ENCODE measurements at places on chromosomes 12 and 14.

GRCh38 chr12:54388237-54389133 lies 4.0 kb upstream of the ZNF385A start:
- no peak for DNase-seq

GRCh38 chr12:93518725-93519124 lies 51.4 kb downstream of the MRPL42 start:
- peak; percentile 48 for DNase-seq

DNA sequence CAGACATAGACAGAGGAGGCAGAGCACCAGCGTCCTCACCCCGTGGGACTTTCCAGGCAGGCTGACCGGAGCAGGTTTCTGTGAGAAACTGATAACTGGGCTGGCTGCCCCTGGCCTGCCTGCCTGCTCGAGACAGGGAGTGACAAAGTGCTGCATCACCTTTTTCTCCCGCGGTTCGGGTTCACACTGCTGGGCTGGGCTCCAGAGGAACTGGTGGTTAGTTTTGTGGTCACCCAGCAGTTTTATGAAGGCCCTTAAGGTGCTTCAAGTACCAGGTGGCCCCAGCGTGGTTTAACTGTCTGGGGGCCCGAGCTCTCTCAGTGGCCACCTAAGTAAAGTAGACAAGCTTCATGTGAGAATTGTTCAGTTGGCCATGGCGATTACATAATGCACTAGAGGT lies 1073.6 kb downstream of the BCL11B start:
- DNase-seq: no peak

DNA sequence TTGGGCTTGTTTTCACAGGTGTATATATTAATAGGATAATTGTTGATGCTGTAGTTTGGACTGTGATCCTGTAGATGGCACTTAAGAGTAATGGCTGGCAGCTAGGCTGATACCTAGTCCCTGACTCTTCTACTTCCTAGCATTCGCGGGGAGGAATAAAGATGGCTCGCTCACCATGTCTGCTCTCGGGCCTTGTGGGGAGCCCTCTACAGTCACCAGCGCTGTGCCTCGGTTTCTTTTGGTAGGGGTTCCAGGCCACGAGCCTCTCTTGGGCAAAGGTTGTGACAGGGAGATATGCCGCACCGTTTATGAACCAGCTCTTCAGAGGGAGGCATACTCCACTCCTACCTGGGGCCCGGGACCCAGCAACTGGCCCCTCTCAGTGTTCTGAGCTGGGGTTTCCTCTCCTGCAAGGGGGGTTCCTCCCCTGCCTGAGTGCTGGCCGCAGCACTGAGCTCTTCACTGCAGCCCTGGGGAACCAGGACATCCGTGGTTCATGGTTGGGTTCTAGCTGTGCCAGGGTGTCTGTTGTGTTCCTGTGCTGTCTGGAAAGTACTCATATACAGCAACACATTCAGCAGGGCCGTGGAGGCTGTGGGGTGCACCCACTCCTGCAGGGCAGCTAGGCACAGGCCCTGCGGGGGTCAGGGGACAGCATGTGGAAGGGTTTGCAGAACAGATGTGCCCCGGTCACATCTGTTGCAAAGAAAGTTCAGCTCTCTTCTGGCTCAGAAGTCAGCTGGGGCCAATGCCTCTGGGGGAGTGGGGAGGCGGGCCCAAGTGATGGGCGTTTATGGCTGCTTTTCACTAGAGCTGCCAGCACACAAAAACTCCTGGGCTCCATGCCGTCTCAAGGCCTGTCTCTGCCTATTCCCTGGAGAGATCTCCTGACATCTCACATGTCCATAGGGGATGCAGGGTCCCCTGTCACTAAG lies 147.9 kb downstream of the PPFIA2 start:
- DNase-seq: no peak

GRCh38 chr14:53983112-53983511 lies 26.5 kb upstream of the BMP4 start:
- DNase-seq: no peak

GRCh38 chr14:67532998-67533753 lies at the start of gene PLEKHH1:
PLEKHH1 (plus strand) TSS chr14:67533290; CDS start chr14:67541868, 8,578 bp downstream.
- DNase-seq: peak; percentile 74

DNA sequence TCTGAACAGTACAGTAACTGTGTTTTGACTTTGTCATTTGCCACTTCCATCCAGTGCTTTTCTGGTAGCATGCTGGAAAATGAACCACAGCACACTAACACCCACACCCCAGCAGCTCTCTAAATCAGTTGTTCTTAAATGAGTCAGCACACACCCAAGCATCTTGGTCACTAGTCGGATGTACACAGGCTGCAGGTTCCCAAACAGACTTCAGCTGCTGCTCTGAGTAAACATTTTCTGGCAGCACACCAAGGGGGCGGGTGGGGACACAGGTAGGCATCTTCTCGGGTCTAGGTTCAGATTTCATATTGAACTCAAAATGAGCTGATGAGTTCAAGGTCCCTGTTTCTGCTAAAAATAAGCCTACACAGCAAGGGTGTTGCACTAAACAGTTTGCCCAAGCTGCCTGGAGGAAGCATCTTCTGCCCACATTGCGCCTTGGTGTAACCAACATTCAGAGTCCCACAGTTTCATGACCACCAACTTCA lies 39.8 kb downstream of the IFNG start:
- no peak for DNase-seq

DNA sequence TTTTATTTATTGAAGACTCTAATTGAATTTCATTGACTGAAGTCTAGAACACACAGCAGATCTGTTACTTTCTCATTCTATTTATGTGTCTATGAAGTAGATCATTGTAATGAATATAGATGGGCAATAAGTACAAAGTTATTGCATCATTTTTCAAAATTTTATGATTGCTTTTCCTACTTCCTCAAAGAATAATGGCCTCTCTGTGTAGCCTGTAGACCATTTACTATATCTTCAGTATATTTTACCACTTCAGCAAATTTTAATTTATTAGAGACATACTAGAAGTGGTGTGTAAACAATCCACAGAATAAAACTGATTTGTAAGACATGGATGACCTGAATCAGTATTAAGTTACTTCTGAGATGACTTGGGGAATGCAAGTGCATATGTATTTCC lies 291.7 kb upstream of the FAR2 start:
- DNase-seq: no peak

DNA sequence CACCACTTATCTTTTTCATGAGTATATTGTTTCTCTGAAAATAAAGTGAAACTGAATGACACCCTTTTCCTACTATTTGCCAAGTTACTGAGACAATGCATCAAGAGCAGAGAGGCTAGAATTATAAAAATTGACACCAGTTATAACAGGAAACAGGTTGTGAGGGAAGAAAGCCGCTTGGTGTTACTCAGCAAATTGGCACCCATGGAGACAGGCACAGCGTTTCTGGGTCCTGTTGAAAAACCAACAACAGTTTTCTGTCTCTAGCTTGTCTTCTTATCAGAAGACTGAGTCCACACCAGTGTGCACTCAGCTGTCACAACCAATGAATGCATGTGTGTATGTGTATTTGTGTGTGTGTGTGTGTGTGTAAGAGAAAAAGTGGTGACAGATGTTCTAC lies 267.7 kb downstream of the KCNH5 start:
- no peak for DNase-seq

DNA sequence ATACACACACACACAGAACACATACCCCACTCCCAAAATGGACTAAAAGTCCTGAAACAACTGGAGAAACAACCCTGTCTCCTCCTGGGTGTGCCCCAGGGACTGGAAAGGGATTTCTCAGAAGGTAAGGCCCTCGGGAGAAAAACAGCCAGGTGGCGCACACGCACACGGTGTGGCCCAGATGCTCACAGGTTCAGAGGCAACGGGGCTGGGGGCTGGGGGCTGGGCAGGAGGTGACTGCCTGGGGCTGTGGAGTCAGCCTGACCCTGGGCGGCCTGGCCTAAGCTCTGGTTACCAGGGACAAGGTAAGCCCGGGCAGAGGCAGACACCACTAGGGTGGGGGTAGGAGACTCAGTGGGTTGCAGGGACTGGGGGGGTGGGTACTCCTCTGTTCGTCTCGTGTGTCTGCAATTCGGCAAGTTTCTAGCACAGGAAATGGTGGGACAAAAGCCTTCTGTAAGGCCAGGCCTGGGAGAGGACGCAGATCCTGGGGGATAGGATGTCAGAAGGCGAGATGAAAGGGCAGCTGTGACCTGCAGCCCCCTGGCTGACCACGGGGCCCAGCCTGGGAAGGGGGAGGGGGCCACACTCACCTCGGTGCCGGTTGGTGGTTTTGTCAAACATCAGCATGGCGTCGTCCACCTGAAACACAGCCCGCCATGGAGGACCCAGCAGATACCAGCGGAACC lies 10.4 kb downstream of the MSI1 start:
- DNase-seq: no peak

DNA sequence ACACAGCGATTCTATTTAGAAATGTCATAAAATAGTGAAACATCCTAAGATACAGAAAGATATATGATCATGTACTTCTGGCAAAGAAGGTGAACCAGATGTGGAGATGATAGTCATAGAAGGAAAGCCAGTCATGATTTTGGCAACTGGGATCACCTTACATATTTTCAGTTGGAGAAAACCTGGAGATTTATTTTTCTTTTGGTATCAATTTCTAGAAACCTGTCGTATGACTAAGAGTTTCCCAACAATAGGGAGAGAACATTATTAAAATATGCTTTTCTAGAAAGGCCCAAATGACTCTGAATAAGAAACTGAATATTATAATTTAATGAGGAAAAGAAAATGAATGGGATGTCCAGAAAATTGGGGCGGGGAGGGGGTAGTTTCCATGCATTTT lies 396.4 kb downstream of the ZFP36L1 start:
- no peak for DNase-seq

DNA sequence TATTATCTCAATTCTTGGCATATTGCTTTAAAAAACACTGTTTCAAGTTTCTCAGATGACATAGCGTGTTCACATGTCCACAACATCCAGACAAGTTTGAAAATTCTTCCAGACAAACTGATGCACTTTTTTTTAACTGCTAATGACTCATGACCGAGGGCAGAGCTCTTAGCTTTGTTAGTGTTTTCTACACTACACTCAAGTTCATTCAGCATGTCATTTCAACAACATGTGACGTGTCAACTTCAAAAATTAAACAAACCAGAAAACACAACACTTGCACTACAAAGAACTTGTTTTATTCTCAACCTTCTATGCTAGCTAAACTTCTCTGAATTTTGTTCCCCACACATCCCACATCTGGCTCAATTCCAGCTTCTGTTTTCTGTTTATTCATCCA lies 1186.3 kb upstream of the FLRT2 start:
- peak; percentile 64 for DNase-seq

Measured in fibroblast of skin of back (primary cell).